Hypothalamus (tissue), 51 donors: ENCODE measurements at places on chromosomes 5 and 9.

GRCh38 chr5:173868096-173868880 is 19.9 kb upstream of the CPEB4 start:
- no peak for DNase-seq

GRCh38 chr9:118444403-118444802 is 740.2 kb downstream of the TLR4 start:
- DNase-seq = no peak

DNA sequence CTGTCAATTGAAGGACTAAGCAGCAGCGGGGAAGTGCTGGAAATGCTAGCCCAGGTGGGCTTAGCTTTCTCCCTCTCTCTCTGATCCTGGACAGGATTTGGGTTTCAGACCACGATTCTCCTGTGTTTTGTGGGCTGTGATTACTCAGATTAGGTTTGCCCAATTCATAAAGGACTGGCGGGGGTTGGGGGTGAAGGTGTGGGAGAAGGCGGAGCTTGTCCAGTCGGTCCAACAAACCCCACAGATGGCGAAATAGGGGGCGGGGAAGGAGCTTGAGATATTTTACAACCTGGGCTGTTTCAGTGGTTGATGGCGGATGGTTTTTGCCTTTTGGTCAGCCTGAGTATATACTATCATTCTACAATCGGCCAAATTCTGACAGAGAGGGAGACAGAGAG is 35.2 kb downstream of the PCDHAC2 start:
- DNase-seq = no peak

DNA sequence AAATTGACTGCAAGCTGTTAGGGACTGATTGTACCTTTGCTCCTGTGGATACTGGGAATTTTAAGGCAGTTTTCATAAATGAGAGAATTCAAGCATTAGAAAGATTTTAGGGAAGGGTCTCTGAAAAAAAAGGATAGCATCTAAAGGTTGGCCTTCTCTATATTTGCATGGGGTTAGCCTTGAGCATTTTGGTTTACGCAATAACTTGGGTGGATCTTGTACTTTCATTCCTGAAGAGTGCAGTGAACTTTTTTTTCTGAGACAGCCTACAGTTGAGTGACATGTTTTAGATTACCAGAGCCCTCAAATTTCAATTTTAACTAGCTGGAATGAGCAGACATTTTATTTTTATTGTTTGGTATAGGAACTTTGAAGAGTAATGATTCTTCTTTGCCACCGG is 91.6 kb upstream of the NR3C1 start:
- no peak for DNase-seq

GRCh38 chr5:131196331-131196730 is 25.6 kb downstream of the LYRM7 start:
- no peak for DNase-seq

- DNase-seq = no peak
These were observed 280.5 kb upstream of the VLDLR start for GRCh38 chr9:2341126-2341525.

DNA sequence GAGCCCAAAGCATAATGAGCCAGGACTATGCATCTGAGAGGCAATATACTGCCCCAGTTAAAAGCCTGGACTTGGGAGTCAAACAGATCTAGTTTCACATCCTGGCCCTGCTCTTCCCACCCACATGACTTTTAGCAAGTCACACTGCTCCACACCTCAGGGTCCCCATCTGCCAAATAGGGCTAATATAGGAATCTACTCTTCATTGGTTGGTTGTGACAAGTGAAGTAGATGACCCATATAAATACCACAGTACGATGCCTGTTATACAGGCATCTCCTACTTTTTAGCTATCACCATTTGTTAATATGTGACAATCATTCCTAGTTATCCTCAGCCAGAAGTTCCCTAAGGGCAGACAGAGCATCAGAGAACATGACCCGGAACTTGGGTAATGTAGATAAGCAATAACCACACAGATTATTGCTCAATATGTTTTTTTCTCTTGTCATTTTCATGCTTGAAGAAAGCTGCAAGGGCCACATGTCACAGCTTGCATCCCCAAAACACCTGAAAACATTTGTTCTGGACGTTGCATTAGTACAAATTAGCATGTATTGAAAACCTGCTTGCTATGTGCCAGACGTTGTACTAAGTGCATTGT is 20.4 kb downstream of the ADAM19 start:
- no peak for DNase-seq

DNA sequence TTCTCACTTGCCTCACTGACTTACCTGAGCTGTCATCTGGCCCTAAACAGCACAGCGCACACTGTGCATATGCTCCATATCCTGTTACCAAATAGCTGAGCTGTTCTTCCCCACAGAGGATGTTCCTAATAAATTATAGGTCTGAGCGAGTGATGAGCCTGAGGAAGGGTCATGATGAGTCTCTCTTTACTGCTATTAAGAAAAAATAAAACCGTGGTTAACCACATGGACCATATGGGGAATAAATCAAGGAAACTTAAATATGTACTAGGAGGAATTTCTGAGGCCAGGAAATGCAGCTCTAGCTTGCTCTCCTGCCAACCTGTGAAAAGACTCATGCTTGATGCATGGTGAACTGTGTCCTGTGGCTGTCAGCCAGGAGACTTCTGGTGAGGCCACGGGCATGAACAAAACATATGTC is 424.8 kb upstream of the DMAC1 start:
- DNase-seq = no peak

- no peak for DNase-seq
These were observed 54.8 kb downstream of the GLRA1 start for GRCh38 chr5:151869843-151870242.

DNA sequence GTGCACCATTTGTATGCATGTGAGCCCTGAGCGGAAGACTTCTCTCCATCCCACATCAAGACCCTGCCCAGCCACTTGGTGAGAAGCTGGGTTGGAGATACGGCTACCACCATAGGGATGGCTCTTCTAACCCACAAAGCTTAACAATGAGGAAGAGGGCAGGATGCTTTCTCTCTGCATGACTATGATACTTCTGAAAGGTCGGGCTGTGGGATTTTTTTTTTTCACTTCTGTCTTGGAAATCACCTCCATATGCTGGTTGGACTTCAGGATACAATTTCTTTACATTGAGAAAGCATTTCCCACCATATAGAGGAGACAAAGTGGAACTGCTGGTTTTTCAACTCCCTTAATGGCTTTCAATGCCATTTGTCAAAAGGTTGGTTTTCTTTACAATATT is 30.5 kb downstream of the ZNF366 start:
- no peak for DNase-seq

DNA sequence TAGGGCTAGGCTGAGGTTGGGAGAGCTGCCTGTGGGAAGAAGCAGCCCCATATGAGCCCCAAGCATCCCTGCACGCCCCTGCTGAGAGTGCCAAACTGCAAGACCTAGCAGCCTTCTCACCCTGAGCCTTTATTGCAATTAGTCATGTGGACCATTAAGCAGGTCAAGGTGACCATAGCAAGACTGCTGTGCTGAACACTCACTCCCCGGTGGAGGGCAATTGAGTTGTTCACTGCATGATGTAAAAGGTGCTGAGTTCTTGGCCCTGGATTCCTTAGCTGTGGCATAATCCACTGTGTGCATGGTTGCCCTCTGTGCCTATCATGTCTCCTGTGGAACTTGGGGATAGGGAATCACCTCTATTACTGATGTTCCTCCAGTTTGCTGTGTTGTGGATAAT is 131.1 kb downstream of the FOXD1 start:
- DNase-seq = no peak

- DNase-seq = no peak
These were observed 76.3 kb upstream of the BARHL1 start for GRCh38 chr9:132505991-132506655.

- no peak for DNase-seq
These were observed 1.0 kb upstream of the RASGRF2 start for GRCh38 chr5:80959138-80959537.

- peak; percentile 9 for DNase-seq
These were observed 150.1 kb downstream of the KDM4C start for GRCh38 chr9:6907772-6908381.

DNA sequence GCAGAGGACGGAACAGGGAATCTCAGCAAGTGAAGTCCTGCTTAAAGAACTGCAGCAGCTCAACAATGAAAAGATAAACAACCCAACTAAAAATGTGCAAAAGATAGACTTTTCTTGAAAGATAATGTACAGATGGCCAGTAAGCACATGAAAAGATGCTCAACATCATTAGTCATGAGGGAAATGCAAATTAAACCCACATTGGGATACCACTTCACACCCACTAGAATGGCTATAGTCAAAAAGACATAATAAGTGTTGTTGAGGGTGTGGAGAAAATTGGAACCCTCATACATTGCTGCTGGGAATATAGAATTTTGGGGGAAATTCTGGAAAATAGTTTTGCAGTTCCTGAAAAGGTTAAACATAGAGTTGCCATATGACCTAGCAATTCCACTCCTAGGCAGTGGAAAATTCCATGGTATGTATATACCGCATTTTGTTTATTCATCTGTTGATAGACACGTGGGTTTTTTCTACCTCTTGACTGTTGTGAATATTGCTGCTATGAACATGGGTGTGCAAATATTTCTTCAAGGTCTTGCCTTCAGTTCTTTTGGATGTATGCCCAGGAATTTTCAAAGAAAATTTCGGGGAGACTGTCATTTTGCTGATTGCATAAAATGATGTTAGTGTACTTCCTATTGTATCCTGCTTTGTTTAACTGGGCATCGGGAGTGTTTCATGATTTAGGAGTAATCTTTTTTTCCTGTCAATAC is 7.2 kb downstream of the CNOT8 start:
- DNase-seq = no peak

GRCh38 chr5:124702525-124702924 is 43.9 kb downstream of the ZNF608 start:
- DNase-seq = no peak

DNA sequence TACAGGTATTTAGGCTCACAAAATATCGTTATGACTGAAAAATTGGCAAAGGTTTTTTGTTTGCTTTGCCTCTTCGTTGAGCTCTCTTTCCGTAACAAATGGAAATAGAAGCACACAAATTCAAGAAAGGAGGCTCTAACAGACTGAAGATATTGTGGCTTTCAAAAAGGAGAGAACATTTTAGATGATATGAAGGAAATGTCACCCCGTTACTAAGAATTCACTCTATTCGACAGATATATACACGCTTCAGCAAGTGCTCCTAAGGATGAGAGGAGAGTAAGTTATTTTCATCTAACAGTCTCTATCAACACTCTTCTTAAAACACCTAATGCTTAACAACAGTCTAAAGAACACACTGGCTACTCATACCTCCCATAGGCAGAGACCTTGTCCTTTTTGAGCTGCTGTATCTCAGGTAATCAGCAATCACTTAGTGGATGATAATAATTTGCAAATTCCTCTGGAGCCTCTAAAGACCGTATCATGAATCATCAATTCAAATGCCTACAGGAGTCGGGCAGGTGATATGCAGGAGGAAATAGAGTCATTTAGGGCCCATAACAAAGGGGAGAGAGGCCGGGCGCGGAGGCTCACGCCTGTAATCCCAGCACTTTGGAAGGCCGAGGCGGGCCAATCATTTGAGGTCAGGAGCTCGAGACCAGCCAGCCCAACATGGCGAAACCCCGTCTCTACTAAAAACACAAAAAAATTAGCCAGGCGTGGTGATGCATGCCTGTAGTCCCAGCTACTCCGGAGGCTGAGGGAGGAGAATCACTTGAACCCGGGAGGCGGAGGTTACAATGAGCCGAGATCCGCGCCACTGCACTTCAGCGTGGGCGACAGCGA is 1.4 kb upstream of the HSDL2 start:
- no peak for DNase-seq

DNA sequence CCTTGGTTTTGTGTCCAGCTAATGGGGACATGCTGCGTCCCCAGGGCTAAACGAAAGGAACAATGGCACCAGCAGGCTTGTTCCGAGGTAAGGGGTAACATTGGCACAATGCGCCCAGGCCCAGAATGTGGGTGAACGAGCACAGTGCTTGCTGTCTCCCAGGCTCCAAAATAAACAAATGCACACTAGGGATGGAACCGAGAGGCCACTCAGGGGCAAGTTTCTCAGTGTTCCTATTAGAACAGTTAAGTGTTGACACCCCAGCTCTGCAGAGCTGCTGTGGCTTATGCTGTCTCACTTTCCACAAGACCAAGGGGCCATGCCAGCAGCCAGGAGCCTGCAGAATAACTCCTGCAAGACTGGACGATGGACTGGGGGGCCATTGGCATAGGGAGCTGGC is 492.4 kb downstream of the GADD45G start:
- no peak for DNase-seq

GRCh38 chr5:122756264-122756911 is 18.5 kb upstream of the SNX2 start:
- DNase-seq = no peak

GRCh38 chr9:1431461-1431860 is 381.3 kb downstream of the DMRT2 start:
- DNase-seq = no peak

DNA sequence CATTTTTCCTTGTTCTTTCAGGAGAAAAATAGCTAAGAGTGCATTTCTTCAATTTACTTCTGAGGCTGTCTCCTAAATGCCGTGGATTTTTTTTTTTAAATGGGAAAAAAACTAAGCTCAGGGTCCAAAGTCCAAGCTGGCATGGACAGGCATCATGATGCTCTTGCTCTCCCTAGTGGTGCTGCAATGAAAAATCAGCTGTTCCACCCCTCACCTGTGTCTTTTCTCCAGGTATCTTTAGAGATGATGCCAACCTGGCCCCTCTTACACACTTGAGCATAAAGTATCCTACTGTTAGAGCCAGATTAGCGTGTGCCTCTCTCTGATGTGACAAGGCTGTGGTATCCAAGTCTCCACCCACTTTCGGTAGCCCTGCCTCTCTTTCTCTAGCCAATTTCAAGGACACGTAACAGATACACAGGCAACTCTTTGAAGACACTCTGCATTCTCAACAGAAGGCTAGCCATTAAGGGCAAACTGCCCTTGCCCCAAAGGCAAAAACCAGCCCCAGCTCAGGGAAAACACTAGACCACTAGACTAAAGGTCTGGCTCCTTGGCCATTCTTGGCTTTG is 208.8 kb downstream of the SAXO1 start:
- no peak for DNase-seq

DNA sequence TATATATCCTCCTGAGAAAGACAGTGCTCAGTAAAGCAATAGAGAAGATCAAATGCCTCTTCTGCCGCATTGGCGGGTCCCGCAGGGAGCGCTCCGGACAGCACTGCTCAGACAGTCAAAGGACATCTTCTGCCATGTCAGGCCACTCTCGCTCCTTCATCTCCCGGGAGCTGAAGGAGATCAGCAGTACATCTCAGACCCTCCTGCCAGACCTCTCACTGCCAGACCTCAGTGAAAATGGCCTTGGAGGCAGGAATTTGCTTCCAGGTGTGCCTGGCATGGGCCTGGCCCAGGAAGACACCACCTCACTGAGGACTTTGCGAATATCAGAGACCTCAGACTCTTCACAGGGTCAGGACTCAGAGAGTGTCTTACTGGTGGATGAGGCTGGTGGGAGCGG is 12.2 kb downstream of the PTGER4 start:
- DNase-seq = no peak

- DNase-seq = no peak
These were observed 379.2 kb upstream of the IRX1 start for GRCh38 chr5:3216386-3216785.
